NCI-H1105 (cell line): ENCODE measurements at places on chromosomes 6 and 20.
A peak's percentile ranks its signal among the peaks of the same experiment; 100 is the strongest.

DNA sequence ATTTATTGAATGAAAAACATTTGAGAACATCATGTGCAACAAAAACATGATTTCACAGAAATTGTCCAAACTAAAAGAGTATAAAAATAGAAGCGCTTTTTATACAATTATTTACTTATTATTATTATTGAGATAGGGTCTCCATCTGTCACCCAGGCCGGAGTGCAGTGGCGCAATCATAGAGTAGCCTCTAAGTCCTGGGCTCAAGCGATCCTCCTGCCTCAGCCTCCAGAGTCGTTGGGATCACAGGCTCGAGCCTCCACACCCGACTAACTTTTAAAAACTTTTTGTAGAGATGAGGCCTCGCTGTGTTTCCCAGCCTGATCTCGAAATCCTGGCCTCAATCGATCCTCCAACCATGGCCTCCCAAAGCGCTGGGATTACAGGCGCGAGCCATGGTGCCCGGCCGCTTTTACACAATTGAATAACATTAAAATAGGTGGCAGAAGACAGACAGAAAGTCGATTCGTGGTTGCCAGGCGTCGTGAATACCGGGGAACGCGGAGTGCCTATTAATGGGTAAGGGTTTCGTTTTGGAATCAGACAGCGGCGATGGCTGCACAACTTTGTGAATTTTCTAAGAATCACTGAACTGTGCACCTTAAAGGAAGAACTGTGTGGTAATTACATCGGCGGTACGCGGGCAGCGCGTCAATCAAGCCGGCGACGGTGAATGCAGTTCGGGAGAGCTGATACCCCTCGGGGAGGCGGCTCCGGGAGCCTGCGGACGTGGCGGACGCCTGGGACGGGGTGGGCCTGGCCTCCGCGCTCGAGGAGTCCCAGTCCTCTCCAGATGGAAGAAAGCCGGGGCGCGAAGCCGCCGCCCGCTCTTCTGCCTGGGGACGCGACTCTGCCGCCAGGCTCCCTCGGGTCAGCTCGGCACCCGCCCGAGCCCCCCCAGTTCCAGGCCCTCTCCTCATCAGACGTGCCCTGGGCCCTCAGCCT lies 807 bp downstream of the TBC1D20 start:
- peak; percentile 24 for DNase-seq

GRCh38 chr6:55882718-55883569 lies 7.6 kb upstream of the BMP5 start:
- DNase-seq, result no peak

DNA sequence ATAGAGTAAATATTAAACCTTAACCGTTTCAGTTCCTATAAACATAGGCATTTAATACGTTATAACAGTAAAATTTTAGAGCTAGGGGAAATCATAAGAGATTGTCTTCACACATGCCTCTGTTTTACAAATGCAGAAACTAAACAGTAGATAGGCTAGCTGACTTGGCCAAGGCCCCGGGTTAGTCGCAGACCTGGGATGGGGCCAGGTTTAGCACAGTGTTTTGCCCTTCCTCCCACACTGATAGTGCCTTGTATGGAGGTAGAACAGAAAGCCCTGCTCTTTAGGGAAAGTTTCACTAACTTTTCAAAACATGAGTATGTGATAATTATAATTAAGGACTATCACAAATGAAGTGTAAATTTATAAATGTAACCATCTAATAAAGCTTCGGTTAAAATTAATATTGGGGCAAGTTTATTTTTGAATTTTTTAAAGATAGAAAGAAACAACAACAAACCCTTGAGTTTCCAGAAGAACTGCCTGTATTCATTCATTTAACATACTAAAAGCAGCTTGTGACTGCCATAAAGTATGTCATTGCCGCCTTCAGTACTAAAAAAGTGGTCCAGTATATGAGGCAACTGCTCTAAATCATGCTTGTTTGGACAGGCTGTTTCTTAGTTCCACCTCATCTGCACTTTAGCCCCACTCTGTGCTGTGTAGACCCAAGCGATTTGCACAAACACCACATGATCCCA lies 62.5 kb upstream of the LOC128125822 start:
- no peak for DNase-seq

DNA sequence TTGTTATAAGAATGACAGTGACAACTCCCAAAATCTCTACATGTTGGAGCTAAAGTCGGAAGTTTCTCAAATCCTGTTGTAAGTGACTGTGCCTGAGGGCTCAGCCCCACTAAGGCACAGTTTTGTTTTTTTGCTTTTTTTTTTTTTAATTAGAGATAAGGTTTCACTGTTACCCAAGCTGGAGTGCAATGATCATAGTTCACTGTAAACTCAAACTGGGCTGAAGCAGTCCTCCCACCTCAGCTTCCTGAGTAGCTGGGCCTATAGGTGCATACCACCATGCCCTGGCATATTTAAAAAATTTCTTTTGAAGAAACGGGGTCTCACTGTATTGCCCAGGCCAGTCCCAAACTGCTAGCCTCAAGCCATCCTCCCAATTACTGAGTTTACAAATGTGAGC lies 96.9 kb downstream of the DTD1 start:
- DNase-seq, result no peak

DNA sequence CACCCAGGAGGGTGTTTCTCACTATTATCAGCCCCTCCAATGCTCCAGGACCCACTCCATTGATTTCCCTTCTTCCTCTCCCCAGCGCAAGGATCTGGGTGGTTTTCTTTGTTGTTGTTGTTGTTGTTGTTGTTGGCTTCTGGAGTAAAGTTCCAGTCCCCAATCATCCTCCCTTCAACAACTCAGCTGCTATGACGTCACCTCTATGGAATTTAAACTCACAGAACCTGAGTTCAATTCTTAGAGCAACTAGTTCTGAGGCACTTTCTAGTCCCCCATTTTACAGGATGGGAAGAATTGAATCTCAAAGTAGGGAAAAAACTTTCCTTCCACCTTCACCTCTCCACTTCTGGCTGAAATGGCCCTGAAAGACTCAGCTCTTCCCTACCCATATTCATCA lies 9.7 kb upstream of the WFDC8 start:
- DNase-seq, result no peak

GRCh38 chr20:63351811-63352591 lies 9.1 kb downstream of the CHRNA4 start:
- DNase-seq, result peak; percentile 74

DNA sequence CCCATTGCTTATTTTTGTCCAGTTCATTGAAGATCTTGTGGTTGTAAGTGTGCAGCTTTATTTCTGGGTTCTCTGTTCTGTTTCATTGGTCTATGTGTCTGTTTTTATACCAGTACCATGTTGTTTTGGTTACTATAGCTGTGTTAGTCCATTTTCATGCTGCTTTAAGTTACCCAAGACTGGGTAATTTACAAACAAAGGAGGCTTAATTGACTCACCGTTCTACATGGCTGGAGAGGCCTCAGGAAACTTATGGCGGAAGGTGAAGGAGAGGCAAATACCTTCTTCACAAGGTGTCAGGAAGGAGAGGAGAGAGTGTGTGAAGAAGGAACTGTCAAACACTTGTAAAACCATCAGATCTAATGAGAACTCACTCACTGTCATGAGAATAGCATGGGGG lies 29.9 kb upstream of the FERMT1 start:
- DNase-seq, result no peak

- DNase-seq, result no peak
These were observed 141.9 kb upstream of the GJE1 start for GRCh38 chr6:141990840-141991239.

GRCh38 chr20:34581341-34582184 lies 23.0 kb downstream of the MAP1LC3A start:
- no peak for DNase-seq
